ENCODE measurements at places on chromosomes 12 and 14.

DNA sequence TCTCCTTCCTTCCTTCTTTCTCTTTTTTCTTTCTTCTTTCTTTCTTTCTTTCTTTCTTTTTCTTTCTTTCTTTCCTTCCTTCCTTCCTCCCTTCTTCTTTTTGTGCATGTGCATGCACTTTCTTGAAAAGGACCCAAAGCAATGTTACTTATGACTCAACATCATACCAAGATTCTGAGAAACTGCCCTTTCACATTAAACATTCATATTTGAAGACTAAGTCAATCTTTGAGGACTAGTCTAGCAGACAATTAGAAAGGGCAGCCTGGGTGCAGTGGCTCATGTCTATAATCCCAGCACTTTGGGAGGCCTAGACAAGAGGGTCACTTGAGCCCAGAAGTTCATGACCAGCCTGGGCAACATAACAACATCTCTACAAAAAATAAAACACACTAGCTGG is 212.8 kb upstream of the KITLG start:
- DNase-seq, result no peak

- DNase-seq, result no peak
These were observed 29.3 kb upstream of the GAS2L3 start for GRCh38 chr12:100544165-100544564.

- no peak for DNase-seq
These were observed 276.0 kb downstream of the ADGRD1 start for GRCh38 chr12:131229426-131230339.

GRCh38 chr12:55067701-55068100 is 47.9 kb downstream of the NEUROD4 start:
- DNase-seq, result peak; percentile 79

- DNase-seq, result no peak
These were observed 6.6 kb downstream of the BRF1 start for GRCh38 chr14:105294142-105294597.

- no peak for DNase-seq
These were observed 40.8 kb downstream of the ANO6 start for GRCh38 chr12:45256721-45257120.

GRCh38 chr14:93970965-93971634 is 5.3 kb downstream of the ASB2 start:
- peak; percentile 80 for DNase-seq

DNA sequence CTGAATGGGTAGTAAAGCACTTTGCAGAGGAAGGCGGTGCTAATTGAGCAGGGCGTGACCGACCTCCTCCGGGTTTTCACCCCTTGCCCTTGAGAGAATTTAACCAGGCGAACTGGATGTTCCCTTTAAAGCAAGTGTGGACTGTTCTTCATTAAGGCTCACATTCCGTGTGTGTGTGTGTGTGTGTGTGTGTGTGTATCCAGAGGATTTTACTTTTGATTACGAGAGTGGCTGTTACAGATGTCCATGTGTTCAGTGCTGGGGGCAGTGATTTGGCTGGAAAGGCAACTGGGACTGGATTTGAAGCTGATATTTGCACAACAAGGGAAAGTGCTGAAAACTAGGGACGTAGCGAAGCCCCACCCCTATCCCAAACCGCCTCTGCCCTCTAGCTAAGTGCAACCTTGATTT is 2.2 kb downstream of the TMEM132C start:
- no peak for DNase-seq

- no peak for DNase-seq
These were observed 4.2 kb downstream of the TESPA1 start for GRCh38 chr12:54980341-54980740.

DNA sequence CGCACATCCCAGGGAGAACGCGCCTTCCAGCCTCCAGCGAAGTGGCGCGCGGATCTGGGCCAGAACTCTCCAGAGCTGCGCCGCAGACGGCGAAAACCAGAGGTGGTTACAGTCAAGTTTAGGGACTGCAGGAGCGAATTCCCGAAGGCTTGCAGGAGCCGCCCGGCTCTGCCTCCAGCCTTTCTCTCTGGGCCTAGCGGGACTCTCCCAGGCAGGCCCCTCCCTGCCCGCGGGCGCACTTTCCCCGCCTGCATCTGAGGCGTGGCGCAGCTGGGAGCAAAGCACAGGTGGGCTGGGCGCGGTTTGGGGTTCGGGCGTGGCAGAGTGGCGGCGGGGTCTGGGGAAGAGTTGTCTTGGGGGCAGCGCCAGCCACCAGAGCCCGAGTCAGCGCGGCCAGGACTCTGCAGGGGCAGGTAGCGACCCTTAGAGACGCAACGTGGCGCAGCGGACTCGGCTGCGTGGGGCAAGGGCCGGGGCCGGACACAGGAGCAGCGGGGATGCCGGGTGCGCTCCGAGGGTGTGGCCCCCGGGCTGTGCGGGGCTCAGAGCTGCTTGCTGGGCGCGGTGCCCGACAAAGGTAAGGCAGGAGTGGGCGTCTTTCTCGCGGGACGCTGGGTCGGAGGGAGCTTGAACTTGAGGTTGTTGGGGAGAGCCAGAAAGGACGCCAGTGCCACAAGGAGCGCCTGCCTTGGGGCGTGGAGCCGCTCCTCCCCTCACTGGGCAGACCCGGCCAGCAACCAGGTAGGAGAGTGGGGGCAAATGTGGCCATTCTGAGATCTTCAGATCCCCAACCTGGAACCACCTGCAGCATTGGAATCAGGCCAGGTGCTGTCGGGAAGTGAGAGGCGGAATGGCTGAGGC is 1126.0 kb downstream of the AACS start:
- peak; percentile 40 for DNase-seq

GRCh38 chr12:68904351-68904962 is 28.5 kb downstream of the CPM start:
- DNase-seq, result no peak

GRCh38 chr12:116144384-116144783 is 133.1 kb downstream of the MED13L start:
- DNase-seq, result no peak

DNA sequence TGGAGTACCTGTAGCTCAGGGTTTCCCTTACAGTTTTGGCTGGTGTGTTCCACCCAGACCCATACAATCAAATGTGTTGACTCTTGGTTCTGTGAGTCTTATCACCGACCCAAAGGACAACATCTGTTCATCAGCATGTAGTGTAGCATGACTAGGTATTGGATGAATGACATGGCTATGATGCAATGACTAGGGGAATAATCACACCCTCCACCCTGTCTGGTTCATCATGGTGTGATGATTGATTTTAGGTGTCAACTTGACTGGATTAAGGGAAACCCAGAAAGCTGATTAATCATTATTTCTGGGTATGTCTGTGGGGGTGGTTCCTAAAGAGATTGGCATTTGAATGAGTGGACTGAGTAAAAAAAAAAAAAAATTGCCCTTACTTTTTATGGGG is 311.3 kb downstream of the DPF3 start:
- DNase-seq, result no peak

GRCh38 chr12:6890789-6891645 is 13.6 kb upstream of the LRRC23 start:
- DNase-seq, result peak; percentile 100

- no peak for DNase-seq
These were observed 7.4 kb downstream of the ZBTB39 start for GRCh38 chr12:56998981-56999380.

DNA sequence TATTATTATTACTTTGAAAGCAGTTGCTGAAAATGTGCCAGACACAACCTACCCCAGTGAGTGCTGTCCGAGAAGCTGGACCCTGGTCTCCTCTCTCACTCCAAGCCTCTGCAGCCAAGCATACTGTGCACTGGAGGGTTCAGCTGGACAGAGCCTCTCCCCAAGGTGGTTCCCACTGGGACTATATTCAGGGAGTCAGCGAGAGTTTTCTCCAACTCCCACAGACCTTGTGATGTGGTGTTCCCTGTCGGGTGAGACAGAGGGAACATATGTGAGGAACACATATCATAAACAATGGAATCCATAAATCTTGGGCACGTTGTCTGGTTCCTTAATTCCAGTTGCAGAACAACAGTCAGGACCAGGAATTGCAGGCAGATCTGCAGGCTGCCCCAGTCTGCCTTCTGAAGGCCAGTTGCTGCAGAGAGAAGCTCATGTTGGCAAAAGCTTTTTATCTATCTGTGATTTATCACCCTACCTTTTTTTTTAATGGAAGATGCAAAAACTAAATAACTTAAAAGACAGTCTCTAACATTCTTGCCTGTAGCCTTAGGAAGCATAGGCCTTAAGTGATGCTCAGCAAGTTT is 619.8 kb upstream of the TBX3 start:
- no peak for DNase-seq

GRCh38 chr12:107057071-107057834 is 36.1 kb downstream of the CRY1 start:
- DNase-seq, result no peak

- peak; percentile 8 for DNase-seq
These were observed 84.1 kb downstream of the KIF26A start for GRCh38 chr14:104222396-104223036.

DNA sequence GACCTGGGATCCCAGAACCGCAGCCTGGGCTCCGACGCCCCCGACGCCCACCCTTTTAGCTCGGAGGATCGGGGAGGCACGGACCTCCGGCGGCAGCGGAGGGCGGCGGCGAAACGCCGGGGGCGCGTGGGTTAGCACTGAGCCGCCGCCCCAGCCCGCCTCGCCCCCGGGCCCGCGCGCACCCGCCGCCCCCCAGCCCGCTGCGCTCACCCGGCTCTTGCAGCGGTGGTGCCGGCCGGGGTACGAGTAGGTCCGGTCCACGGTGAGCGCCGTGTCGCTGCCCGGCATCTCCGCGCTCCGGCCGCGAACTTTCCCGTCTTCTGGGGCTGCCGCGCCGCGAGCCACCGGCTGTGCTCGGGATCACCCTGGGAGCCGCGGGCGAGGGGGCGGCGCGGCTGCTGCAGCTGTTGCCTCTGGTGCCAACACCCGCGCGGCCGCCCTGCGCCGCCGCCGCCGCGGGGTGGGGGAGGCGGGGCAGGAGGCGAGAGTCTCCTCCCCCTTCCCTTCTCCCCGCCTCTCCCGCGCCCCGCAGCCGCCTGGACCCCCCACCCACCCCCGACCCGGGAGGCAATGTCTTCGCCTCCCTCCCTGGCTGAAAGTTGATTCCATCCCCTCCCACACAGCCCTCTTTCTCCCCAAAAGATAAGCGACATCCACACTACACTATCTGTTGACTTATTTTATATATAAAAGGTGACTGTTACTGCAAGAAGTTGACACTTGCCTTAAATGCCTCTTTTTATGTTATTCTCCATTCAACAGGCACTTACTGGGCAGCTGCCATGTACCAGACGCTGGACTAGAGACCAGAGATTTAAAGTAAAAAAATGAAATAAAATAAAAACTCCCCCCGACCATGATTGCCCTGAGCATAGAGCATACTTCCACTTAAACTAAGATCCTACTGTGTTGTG is at the start of gene TMCC3:
Gene TMCC3, minus strand, starts transcription at position 415 of the 914 bp plus-strand sequence. Its CDS starts 127 bp downstream, at position 288.
- peak; percentile 56 for DNase-seq

- DNase-seq, result no peak
These were observed 58.6 kb downstream of the GXYLT1 start for GRCh38 chr12:42086031-42086430.

DNA sequence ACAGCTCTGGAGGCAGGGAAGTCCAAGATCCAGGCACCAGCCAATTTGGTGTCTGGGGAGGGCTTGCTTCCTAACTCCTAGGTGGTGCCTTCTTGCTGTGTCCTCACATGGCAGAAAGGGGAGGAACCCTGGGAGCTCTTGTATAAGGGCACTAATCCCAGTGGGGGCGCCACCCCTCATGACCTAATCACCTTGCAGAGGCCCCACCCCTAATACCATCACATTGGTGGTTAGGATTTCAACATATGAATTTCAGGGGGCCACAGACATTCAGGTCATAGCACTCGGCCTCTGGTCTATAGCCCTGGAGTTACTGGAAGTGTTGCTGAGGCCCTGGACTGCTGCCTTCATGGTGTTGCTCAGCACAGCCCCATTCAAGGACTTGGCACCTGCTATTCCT is 14.6 kb downstream of the PSMD9 start:
- DNase-seq, result no peak

GRCh38 chr12:119692997-119693396 is 25.1 kb downstream of the PRKAB1 start:
- no peak for DNase-seq

GRCh38 chr12:110280779-110281548 is at the start of gene ATP2A2:
TSS of gene ATP2A2 (plus strand) at chr12:110281247. CDS start at chr12:110281790, 543 bp downstream.
- DNase-seq, result peak; percentile 89

- DNase-seq, result no peak
These were observed 37.2 kb upstream of the TUBA1C start for GRCh38 chr12:49227713-49228112.

DNA sequence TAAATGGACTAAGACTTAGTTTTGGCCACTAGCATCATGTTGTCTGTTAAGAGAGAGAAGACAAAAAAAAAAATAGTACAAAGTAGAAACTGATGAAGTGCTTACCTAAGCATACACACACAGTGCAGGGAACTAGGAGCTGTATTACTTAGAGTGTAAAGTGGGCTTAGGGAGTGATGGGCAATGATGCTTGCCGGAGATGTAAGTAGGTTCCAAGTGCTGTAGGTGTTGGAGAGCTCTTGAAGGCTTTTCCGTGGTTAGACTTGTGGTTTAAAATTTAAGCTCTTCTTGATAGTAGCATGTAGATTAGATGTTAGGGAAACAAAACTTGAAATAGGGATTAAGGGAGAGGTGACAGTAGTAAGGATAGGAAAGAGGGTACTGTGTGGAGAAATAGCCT is 34.7 kb downstream of the MIA2 start:
- no peak for DNase-seq

GRCh38 chr14:29062466-29062865 is 295.9 kb downstream of the FOXG1 start:
- DNase-seq, result no peak

- DNase-seq, result no peak
These were observed 151.8 kb upstream of the GARIN6 start for GRCh38 chr12:99495799-99496198.

DNA sequence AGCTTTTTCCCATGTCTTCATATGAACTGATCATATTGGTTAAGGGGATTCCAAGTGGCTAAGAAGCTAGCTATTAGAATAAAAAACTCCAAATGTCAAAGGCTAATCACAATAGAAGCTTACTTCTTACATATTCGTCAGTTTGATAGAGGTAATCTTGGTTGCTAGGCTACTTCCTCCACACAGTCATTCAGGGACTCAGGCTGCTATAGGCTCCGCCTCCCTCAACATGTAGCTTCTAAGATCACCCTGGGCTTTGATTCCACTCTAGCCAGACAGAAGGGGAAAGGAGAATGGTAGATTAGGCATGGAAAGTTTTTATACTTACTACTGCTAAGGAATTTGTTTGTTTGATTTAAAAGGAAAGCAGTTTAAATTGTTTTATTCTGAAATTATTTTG is 207.9 kb downstream of the EFCAB11 start:
- DNase-seq, result no peak

- DNase-seq, result no peak
These were observed 172.1 kb upstream of the PLEKHG7 start for GRCh38 chr12:92530706-92531105.

GRCh38 chr12:9049520-9050133 is 60.3 kb downstream of the KLRG1 start:
- DNase-seq, result no peak

Measured in glutamatergic neuron (in vitro differentiated cells).